HS-27A (cell line): ENCODE measurements at places on chromosomes 3 and 15.

DNA sequence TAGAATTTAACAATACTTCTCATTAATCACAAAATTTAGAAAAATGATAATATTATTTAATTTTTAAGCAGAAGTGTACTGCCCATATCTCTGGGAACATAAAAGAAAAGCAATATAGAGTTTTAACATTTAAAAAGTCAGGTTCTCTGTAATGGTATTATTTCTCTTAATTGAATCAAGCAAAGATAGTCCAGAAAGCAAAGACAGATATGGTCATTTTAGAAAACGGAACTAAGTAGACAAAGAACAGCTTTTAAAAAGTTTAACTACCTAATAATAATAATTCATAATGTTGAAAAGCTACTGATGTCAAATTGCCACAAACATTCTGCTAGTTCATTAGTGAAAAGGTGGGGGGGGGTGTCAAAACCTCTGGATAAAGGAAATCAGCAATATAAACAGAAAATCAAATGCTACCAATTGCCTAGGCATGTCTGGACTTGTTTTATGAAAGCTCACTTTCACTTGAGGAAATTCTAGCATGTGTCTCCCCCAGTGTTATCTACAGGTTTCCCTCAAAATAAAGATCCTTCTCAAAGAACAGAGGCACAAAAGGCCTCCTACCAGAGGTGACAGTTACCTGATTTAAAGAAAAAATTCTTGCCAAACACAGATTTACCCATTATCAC lies 1.7 kb downstream of the ZMAT3 start:
- no peak for DNase-seq

DNA sequence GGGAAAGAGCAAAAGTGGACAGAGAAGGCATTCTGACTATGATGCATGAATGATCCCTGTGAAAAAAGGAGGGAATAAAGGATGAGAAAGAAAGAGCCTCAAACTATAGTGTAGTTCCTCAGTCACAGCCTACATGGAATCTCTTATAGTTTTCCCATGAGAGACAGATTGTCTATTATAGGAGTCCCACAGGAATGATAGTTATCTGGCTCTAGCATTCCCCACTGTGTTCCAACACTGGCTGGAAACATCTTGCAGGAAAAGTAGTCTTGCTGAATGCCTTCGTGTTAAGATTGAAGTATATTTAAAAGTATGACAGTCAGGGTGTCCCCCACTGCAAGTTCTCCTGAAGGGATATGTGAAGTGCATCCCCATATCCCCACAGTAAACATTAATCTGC lies 641.5 kb upstream of the NECTIN3 start:
- DNase-seq: no peak

- no peak for DNase-seq
Observed at GRCh38 chr3:33768578-33769330, 29.7 kb upstream of the PDCD6IP start.

- DNase-seq: no peak
Observed at GRCh38 chr3:79056498-79056897, 711.3 kb downstream of the ROBO1 start.

DNA sequence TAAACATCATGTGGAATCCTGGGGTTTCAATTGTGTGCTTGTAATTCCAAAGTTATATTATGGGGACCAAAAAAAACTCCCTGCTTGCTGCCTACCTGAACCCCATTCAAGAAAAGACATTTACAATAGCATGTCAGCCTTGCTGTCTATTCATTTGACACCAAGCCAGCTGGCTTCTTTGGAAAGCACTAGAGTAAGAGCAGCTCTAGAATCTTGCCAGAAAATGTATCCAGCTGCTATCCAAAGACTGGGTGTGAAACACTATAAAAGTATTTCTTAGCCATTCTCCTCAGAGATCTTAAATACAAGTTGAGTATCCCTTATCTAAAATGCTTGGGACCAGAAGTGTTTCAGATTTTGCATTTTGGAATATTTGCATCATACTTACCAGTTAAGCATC lies 87.4 kb downstream of the RAD18 start:
- no peak for DNase-seq

DNA sequence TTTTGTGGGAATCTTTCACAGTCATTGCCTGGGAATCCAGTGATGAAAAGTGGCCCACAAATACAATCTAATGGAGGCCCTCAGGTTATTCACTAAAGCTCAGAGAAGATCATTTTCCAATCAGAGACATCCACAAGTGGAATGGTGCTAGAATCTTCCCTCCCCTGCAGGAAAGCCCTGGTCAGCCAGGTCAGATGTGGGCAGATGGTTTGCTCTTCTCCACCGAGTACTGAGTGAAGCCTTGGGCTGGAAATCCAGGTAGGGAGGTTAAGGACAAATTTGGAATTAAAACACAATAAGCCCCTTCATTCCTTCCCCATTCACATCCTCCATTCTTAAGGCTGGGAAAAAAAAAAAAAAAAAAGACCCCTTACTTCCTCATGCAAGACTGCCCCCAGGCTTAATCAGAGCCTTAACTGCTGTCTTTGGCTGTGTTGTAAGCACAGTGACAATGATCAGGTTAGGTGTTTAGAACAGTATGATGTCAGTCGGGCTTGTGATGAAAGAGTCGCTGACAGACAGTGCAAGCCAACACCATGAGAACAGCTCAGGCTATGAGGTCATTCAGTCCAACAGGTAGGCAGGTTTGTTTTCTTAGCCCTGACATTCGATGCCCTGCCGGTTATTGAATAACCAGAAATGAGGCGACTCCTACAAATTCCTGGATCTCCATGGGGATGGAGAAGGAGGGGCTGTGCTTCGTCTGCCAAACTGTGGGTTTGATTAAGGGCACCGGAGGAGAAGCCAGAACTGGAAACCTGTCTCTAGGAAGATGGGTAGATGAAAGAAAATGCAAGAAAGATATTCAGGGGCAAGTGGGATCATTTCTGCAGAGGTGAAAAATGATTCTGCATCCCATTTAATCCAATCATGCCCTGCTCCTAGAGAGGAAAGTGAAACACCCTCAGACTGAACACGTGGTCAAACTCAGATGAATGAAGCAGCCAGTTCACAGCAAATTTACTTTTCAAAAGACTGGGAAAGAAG lies 23.5 kb upstream of the HES1 start:
- DNase-seq: no peak

GRCh38 chr3:194369522-194370279 lies at the start of gene LRRC15:
Gene LRRC15, minus strand, starts transcription at chr3:194369743. Its CDS starts 8,700 bp downstream, at chr3:194361043.
- DNase-seq: peak; percentile 29

- DNase-seq: no peak
Observed at GRCh38 chr3:153257673-153258351, 95.8 kb downstream of the RAP2B start.

DNA sequence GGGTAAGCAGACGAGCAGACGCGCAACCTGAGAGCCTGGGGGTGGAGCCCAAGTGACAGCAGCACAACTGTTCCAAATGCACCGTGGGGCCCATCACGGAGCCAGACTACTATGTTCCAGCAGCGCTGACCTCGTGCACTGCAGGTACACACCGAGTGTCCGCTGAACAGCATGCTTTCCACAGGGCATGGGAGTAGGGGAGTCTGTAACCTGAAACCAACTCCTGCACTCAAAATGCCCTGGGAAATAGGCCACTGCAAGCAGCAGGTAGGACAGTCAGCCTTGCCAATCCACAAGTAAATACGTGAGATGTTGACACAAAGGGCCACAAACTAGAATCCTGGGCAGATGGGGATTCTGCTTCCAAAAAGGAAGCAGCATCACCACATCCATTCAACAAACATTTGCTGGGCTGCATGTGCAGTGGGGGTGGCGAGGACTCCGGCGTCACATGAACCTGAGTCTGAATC lies 73.9 kb downstream of the TBC1D2B start:
- no peak for DNase-seq

DNA sequence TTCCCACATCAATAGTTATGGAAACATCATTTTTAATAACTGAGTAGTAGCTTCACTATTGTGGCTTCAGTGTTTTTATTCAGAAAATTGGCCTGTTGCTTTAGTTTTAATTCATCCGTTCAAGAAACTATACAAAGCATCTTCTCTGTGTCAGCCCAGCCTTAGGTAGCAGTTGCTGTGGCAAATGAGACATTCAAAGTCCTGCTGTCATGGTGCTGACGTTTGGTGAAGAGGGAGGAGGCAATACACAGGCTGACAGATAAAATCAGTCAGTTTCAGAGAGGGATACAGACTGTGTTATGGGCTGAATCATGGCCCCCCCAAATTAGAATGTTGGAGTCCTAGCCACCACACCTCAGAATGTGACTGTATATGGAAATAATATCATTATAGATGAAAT lies 56.5 kb downstream of the SLC7A14 start:
- DNase-seq: no peak

DNA sequence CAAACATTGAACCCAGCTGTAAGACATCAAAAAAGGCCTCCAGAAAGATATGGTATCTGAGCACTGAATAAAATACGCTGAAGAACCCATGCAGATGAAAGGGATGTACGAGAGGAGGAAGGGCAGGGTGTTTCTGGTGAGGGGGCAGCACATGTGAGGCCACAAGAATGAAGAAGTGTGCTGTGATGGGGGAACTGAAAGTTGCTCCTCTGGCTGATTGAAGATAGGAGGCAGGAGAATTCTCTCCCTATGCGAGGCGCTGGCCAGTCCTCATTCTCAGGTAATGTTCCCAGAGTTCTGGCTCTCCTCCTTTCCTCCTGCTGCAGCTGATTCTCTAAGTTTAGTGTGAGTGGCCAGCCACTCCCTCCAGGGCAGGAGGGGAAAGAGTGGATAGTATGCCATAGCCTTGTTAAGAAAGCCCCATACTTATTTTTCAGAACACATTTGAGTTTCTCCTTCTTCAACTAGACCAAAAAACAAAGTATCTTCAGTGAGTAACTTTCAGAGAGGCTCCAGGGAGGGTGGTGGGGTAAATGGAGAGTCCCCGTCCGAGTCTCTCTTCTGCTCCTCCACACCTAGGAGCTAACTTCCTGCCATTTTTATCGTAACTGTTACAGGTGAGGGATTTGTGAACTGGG lies 26.9 kb upstream of the MYO1E start:
- DNase-seq: no peak

DNA sequence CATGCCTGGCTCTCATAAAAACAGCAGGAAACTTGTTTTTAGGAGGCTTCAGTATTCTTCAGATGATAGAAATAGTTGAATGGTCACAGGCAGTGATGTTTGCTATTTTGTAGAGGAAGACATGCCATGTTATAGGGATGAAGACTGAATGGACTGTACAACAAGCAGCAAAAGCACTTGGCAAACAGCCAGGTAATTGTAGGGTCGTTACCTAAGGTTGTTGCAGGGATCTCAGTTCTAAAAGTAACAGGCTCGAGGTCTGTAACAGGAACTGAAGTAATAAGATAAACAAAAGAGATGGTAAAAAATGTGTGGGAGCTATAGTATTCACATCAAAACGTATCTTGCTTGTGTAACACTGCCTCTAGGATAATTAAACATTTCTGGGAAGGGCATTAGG lies 116.3 kb downstream of the TFG start:
- no peak for DNase-seq

DNA sequence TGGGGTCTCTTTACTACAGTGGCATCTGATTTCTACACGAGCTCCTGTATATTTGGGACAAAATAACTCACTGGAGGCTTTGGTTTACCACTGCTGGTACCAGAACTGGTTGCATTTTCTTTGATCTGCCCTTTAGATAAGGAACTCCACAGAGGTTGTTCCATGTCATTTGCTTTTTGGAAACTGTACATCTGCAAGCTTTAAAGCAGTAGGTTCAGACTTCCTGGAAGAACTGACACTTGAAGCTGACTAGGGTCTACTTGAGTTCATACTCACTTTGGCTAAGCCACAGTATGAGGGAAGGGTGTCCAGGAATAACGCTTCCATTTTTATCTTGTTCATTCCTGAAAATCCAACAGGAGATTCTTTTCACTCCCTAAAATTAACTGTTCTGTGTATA lies 86.4 kb downstream of the WWTR1 start:
- no peak for DNase-seq

DNA sequence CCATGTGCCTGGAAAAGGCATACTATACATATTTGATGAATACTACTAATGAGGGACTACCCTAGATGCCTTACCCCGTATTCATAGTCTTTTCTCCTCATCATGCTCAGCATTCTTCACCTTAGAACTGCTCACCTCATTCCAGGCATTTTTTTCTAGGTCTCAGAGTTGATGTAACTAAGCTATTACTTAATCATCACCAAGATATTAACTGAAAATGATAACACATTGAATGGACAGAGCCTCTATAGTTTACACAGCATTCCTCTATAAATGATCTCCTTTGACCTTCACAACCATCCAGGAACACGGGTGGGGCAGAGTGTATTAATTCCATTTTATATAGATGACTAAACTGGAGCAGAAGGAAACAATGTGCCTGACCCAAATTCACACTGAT lies 174.1 kb upstream of the DPH6 start:
- no peak for DNase-seq

DNA sequence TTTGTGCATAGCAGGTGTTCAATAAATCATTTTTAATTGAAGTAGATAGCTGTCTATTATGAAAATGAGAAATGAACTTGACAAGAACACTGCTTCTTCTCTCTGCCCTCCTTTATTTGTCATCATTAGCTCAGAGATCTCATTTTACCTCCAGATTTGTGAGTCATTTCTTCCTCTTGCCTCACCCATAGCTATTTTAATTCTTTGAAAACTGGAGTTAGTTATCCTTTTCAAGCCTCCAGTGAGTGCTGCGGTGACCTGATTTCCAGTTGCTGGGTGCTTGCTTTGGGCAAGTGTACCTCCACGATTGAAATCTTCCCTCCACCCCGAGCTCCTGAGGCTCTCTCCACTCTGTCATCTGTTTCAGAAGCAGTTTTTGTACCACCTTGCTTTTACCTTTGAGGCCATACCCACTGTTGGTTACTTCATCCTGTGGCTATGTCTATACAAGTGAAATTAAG lies 114.6 kb downstream of the NFKBIZ start:
- DNase-seq: no peak

- no peak for DNase-seq
Observed at GRCh38 chr15:67504796-67505195, 16.1 kb upstream of the C15orf61 start.

- no peak for DNase-seq
Observed at GRCh38 chr15:42802168-42802567, 65.2 kb upstream of the CDAN1 start.

DNA sequence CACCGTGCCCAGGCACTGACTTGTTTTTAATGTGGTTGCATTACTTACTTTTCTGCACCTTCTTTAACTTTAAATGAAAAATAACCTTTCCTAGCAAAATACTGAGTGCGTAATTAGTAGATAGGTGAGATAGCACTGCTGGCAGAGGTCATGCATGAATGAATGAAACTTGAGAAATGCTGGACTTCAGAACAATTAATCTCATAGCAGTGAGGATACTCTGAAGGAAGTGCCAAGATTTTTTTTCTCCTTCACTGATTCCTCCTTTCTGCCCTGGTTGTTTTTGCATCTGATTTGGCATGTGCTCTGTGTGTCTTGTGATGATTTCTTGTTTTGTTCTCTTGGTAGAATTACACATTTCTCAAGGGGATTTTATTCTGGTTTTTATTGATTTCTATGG lies 378.9 kb downstream of the PTPRG start:
- DNase-seq: no peak
